GM12865 (cell line): ENCODE measurements at places on chromosomes 5 and 9.

DNA sequence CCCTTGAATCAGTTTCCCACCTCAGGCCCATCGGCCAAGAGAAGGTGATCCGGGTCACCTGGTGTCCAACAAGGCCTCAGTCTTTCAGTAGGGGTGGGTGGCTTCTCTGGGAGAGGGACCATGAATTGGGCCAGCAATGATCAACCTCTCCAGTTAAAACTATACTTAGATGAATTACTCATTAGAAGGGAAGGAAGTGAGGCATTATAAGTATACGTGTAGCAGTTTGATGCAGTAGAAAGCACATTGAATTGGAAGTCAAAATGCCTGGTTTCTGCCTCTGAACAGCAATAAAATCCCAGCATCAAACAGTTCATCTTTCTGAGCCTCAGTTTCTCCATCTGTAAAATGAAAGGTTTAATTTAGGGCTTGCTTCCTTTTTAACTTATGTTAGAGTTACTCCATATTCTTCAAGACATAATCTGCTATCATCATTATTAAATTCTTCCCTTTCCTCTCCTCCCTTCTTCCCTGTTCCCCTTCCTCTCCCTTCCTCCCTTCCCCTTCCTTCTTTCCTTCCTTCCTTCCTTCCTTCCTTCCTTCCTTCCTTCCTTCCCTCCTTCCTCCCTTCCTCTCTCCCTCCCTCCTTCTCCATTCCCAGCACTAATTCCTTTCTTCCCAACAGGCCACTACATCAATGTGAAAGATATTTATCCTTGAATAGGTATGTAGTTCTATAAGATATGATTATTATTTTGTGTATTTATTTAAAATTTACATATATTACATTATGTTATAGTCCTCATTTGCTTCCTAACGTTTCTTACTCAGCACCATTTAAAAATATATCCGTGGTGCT, 18.6 kb upstream of the TMEM174 start:
- no peak for DNase-seq

DNA sequence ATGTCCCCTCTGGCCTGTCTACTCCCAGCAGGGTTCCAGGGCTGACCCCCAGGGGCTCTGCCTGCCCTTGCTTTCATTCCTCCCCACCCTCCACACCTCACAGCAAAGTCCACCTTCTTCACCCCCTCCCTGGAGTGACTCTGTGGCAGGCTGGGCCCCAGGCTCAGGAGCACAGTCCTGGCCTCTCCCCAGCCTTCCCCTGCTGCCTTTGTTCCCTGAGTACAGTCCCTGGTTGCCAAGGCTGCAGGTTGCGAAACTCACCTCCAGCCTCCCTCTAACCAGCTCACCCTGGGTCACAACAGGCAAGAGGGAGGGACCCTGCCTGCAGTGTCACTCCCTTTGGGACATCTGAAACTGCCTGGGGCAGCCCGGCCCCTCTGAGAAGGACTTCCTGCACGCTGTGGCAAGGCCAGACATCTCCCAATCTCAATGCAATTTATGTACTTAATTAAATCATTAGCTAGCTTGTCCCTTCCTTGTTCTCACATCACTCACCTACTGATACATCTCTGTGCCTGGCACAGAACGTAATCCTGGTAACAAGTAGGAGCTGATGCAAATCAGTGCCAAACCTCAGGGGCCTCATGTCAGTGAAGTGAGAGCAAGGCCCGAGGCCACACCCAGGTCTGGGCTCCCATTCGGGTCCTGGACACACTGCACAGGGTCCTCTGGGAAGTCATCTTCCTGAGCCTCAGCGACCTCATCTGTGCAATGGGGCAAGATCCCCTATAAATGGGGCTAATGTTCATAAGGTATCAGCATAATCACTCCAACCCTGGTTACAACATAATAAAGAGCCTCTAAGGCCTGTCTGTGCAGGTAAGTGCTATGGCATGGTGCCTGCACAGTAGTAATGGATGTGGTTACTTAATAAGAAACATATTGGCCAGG, 27.3 kb upstream of the TRIM14 start:
- peak; percentile 67 for DNase-seq

DNA sequence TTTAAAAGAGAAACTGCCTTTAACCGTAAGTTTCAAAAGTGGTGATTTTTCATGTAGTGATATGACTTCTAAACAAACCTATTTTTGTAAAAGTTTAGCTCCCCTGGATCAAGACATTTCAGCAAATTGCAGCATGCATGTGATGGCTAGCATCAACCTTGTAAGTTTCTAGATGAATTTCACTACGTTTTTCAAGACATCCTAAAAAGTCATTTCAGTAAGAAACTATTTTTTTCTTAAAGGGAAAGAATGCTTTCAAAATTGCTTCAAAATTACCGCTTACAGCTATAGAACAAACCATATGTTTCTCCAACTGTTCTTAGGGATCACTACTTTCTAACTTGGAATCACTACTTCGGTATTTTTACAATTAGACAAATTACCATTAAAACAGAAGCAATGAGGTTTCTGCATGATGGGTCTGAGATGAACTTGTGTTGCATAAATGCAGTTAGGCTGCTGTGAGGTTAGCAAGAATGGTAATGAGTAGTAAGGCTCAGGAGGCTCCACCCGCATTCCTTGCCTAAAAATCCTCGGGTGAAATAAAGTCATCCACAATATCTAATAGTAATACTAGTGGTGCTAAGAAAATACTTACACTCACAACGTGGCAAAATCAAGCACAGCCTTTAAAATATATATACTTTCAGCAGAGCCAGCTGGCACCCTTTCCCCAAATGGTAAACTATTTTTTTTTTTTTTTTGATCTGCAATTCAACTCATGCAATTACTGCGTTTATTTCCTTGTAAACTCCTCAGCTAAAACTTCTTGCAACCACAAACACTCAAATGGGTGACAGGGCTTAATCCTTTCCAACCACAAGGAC, 53.8 kb downstream of the CDC14B start:
- DNase-seq: no peak

DNA sequence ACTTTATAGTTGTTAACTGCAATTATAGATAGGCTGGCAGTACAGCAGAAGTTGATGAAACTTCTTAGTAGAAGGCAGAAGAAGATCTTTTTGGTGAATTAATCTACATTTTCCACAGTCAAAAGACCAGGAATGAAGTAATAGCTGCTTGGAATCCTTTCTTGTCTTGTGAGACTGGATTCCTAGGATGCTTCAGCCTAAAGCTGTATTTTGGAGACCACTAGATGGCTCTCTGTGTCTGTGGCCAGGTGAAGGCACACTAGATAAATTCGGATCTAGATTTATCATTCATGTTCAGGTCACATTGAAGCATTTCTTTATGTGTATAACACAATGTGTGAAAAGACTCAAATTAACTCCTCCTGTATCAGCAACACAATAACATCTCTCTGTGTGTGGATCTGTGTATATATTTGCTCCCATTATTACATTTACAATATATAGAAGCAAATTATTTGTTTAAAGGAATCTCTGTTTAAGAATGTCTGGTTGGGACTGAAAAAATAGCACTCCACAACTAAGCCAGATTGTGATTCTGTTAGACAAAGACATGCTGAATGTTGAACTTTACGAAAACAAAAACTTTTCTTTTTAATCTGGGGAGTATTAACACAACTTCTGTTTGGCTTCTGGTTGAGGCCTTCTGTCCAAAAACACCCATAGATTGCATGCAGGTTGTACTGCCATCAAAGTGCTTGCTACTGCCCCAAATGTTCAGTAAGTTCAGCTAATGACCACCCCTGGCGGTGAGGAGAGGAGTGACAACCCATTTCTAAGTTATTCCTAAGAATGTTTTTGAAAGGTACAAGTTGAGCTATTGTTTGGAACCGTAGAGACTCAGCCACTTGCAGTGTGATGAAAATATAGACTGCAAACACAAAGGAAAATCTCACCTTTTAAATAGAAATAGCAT, 10.6 kb downstream of the GRIN3A start:
- peak; percentile 48 for DNase-seq

GRCh38 chr5:8381972-8382371, 513.0 kb downstream of the MTRR start:
- DNase-seq: no peak

- no peak for DNase-seq
These were observed 76.2 kb upstream of the ZFAND5 start for GRCh38 chr9:72440992-72441847.

- DNase-seq: no peak
These were observed 23.5 kb downstream of the ZFR start for GRCh38 chr5:32421075-32421474.

GRCh38 chr9:33162721-33163311, 4.3 kb downstream of the B4GALT1 start:
- DNase-seq: no peak

DNA sequence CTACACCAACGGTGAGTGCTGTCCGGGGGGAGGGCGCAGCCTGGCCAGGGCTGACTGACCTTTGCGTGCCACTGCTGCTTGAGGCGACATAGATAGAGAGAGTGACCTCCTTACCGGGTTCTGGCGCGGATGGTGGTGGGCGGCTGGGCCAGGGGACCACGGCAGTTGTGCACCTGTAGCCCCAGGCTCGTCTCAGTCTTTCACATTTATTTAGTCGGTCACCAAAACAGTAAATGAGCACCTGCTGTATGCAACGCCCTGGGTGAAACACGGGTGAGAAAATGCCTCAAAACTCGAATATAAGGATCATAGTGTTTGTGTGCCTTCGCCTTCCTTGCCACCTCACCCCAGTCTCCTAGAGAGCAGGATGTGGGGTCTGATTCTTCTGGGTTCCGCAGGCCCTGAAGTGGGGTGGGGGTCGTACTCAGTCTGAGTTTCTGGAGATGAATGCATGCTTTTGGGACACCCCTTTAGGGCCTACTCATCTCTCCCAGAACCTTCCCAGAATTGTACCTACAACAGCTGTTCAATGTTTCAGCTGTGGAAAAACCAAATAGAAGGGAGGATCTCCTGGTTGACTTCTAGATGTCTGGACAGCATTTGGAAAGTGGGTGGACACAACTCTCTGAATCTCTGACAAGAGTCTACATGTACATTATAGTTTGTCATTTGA, 714 bp downstream of the SEC24A start:
- peak; percentile 14 for DNase-seq

DNA sequence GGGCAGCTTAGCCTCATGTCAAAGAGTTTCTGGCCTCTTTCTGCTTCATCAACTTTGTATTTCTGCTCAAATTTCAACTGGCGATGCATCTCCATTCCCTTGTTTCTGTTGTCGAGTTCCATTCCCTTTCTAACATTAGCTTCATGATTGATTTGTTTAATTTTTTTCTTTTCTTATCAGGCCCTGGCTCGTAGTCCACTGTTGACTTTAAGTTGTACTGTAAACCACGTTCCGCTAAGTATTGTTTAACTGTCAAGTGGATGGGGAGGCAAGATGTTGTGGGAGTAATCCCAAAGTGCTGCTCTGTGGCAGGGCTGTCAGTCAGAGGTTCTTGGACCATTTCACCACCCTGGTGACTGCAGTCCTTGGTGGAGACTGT, 309.1 kb downstream of the PSAT1 start:
- no peak for DNase-seq

DNA sequence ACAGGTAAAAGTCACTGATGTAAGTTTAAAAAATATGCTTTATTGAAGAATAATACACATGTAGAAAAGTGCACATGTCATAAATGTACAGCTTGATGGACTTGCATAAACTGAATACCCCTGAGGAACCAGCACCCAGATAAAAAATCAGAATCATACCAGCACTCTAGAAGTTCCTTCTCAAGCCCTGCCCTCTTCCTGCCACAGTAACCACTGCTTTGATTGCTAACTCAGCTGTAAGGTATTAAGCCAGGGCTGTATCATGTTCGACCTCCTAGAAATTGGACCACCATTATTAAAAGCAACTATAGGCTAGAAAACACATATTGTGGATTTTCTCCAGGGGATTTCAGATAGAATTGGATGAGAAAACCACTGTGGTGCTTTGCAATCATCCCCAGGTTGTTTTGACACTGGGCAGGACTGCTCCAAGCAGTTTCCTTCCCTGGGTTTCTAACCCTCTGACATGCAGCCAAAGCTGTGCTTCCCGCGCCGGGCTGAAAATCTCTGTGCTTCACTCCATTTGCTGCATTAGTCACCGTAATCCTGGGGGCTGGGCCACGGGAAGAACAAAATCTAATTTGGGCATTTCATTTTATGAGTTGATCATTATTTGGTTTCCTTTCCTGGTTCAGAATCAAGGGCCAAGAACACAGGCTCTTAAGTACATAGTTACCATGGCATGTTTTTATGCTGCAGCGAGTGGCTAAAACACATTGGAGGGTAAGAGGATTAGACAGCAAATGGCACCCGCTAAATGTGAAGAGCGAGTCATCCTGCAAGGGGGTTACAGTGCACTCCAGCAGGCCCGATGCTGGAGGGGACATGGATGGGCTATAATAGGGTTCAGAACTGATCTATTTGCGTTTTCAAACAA, 139.4 kb upstream of the IL12B start:
- DNase-seq: peak; percentile 17

DNA sequence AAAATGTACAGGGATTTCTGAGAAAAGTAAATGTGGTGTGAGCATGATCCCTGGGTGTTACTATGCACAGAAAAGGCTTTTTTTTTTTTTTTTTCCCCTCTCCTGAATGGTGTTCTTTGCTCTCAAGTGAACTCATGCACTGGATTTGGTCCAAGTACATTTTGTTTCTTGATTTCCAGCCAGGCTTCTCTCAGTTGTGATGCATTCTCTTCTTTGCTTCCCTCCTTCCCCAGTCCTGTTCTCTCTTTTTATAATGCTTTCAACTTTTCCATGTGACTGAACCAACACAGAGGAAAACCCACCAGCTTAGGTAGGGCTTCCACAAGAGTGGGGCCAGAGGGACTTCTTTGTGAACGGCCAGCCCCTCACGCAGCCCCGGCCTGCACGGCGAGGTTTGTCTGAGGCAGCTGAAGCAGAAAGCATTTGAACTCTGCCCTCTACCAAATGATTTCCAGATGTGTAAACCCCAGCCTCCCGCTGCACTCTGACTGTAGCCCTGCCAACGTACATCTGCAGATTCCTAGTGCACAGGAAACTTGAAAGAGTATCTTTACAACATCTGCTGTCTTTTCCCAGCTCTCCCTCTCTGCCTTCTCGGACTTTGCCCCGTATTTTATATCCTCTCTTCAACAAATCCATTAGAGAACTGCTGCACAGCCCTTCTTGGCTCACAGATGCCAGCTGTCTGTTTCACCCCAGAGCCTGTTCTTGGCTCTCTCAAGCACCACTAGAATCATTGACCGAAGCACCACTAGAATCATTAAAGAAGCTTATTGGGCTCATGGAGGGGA, 71.8 kb upstream of the CD180 start:
- no peak for DNase-seq

DNA sequence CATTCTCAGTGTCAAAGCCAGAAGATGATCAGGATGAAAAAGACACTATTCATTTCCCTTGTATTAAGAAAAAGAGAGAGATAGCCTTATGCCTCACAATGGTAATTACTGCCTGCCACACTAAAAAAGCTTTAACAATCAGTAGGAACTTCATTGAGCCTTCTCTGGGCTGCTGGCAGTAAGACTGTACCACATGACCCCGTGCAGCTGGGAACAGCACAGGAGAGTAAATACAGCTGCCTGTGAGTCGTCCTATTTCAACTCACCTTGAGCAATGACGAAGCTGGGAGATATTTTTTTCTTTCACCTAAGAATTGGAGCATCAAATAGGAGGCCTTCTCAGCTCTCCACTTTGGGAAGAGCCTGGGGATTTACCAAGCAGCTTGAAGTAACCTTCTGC, 316.3 kb downstream of the GABRB2 start:
- DNase-seq: no peak

GRCh38 chr9:89942643-89943042, 337.8 kb downstream of the GADD45G start:
- no peak for DNase-seq
